ENCODE measurements at places on chromosomes 13 and 19.

DNA sequence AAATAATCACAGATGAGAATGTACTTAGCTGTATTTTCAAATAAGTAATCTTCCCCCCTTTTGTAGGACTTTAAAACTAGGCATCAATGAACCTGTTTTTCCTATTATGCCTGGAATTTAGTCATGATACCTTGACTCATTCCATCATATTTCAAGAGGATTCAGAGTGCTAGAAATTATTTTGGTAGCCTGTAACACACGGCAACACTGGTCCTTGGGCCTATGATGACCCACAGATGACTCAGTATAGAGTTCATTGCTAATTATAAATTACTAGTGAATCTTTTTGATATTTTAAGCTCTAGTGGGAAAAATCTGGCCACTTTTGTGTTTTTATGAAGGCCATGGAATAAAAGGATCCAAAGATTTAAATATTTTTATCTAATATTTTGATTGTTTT lies 26.0 kb upstream of the GARRE1 start:
- no peak for DNase-seq

DNA sequence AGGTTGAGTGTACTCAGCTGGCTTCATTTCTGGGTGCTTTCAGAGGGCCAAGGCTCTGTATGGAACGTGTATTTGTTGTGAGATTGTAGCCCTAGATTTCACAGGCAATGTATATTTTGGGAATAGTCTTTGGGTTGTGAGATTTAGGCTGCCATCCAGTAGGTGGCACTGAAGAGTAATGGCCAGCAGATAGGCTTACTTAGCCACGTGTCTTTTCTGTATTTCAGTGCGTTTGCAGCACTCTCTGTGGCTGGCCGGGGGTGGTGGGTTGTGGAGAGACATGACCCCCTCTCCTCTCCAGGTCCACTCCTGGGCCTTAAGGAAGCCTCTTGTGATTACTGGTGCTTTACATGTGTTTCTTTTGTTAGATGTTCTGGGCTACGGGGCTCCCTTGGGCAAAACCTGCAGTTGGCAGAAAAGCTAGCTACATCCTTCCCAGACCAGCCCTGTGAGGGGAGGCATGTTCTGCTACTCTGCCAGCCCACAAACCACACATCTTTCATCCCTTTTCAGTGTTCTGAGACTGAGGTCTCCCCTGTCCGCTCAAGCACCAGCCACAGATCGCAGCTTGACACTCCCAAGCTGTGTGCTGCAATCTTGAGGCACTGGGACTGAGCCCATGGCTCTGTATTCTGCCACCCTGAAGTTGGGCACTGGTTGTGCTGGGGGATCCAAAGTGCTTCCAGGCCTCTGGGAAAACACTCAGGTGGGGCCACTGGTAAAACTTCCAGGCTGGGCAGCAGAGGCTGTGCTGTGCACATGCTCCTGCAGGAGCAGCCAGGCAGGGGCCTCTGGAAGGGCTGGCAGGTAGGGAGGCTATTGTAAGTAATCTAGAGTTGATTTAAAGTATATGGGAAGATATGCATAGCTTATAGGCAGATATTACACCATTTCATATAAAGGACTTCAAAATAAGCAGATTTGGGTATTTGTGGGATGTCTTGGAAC lies 1096.8 kb upstream of the PCDH20 start:
- peak; percentile 2 for DNase-seq

DNA sequence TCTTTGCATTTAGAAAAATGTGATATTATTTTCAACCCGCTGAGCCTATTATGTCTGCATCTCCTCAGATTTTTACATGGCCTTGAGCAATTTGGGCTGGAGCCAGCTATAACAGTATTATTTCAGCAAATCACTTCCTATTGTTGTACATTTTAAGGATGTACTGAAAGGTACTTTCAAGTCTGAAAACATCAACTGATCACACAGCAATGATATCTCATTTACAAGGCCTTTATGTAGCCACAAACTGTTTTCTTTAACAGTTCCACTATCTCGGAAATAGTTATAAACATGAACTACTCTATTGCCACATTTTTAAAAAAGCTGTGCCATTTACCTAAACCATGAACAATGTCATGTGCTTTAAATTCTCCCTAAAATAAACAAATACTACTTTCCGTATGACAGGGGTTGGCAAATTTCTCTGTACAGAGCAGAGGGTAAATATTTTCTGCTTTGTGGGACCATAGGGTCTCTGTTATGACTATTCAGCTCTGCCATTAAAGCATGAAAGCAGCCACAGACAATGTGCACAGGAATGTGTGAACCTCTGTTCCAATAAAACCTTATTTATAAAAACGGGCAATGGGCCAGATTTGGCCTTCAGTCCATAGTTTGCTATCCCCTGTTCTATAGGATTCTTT lies 560.4 kb downstream of the GPC6 start:
- no peak for DNase-seq

- peak; percentile 86 for DNase-seq
These were observed 299.0 kb downstream of the ITGBL1 start for GRCh38 chr13:101751488-101751887.

DNA sequence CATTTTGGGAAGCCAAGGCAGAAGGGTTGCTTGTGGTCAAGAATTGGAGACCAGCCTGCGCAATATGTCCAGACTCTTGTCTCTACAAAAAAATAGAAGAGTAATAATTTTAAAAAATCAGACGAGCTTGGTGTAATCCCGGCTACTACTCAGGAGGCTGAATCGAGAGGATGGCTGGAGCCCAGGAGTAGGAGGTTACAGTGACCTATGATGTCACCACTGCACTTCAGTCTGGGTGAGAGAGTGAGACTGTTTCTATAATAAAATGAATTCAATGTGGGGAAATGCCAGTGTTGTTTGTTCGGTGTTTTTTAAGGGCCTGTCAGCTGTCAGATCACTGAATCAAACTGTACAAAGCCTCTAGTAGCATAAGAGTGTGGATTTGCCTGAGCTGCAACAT lies 1.2 kb upstream of the FBXL3 start:
- peak; percentile 20 for DNase-seq

DNA sequence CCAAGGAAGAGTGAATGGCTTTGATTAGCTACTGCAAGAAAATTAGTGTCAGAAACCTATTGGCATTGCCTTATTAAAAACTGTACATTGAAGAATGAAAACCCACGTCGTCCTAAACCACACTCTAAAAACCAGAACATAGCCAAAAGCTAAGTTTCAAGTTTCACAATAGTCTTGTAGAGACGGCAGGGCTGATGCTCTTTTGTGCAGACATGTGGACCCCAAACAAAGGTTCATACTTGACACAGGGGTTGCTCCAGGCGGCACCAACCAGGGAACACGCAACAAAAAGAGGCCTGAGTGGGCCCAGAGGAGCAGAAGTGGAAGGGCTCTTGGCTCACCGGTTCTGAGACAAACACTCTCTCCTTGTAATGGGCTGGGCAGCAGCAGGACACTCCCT lies 28.6 kb upstream of the MIR17HG start:
- DNase-seq = no peak

DNA sequence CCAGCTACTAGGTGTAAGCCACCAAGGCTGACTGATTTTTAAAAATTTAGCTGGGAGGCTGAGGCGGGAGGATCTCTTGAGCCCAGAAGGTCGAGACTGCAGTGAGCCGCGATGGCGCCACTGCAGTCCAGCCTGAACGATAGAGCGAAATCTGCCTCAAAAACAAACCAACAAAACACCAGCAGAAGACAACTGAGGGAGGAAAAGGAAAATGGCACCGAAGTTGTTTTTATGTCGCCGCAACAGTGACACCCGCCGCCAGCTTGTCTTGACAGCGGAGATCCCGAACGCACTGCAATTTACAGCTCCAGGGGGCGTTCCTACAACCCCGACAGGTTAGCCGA lies 298 bp upstream of the FAM98C start:
- no peak for DNase-seq

GRCh38 chr13:107941345-107942029 lies 273.8 kb downstream of the LIG4 start:
- no peak for DNase-seq
